ENCODE measurements at places on chromosomes 5 and 9. TPM values are rescaled to one million over a fixed set of nuclear protein-coding genes. Genes with fewer than 3 reads are reported as not detected.

- no peak for DNase-seq
Observed at GRCh38 chr9:36855448-36856315, 178.4 kb downstream of the PAX5 start.

Gene AK8
- total RNA-seq, result 2.3 TPM

- no peak for DNase-seq
Observed at GRCh38 chr5:59049095-59049494, 466.2 kb downstream of the RAB3C start.

DNA sequence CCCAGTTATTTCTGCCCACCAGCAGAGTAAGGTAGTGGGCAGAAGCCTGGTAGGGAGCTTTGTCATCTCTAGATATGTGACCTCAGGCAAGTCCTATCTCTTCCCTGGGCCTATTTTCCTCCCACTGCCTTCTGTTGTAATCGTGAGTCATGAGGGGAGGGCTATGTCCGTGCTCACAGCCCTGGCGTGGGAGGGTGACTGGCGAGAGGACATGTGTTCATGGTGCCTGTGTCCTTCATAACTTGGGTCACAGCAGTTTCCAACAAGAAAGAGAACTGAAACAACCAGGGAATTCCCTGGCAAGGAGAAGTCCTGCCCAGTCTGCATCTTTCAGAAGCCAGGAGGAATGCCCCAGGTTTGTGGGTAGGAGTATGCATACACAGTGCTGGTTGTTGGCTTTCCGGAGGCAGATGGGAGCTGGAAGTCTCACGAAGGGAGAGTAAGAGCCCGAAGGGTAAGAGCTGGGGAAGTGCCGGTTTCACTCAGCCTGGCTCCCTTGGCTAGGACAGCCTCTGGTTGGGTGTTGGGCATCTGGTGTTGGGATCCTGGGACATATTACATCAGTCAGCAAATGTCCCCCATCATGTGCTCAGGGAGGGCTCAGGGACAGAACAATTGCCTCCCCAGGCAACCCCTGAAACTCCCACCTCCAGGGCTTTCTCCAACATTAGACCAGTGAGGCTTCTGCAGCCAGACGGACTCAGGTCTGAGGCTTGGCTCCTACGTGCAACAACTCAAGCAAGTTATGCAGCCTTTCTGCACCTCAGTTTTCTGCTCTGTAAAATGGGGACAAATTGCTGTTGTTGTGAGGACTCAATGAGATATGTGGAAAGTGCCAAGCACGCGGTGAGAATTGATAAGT is 4.3 kb upstream of the TIFAB start:
- DNase-seq, result no peak

All from spinal cord (tissue), 10 donors.